Caki2 (cell line): ENCODE measurements at places on chromosomes 7 and 10.

DNA sequence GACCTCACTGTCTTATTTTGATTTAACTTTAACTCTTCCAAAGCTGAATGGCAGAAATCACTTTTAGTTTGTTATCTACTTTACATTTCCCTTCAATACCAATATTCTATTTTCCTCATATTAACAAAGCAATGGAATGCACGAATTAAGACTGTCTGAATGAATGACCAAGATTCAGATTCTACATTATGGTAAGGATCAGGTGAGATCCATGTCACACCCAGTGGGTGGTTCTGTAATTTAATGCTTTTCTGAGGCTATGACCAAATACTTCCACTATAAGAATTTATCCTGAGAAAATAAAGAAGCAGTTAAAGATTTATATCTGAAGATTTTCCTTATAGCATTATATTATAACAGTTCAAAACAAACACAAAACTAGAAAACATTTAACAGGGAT is 90.2 kb upstream of the NUPR2 start:
- no peak for DNase-seq

- DNase-seq, result no peak
These were observed 52.5 kb downstream of the CDHR3 start for GRCh38 chr7:106015381-106016218.

- DNase-seq, result no peak
These were observed 844.9 kb upstream of the PHF14 start for GRCh38 chr7:10128748-10129147.

- DNase-seq, result no peak
These were observed 120.0 kb downstream of the MKX start for GRCh38 chr10:27625452-27626211.

DNA sequence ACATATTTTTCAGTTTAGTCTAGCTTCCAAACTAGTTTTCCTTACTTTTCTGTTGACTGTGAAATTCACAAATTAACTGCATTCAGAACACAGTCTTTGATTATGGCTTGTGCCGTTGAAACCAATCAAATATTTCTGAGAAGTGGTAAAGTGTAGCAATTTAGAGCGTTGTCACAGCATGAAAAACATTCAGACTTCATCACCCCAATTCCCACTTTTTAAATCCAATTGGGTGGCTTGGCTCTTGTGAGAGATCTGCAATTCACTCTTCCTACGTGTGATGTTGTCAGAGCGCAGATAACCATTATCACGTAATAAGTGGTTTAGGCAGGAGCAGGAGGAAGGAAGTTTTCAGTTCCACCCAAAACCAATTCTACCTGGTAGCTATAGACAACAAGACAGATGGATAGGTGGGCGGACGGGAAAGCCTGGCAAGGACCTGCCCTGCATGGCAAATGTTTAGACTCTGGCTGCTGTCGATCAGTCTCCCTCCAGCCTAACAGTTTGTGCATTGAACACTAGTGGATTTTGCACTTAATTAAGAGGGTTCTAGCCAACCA is 8.9 kb downstream of the COBL start:
- DNase-seq, result no peak

DNA sequence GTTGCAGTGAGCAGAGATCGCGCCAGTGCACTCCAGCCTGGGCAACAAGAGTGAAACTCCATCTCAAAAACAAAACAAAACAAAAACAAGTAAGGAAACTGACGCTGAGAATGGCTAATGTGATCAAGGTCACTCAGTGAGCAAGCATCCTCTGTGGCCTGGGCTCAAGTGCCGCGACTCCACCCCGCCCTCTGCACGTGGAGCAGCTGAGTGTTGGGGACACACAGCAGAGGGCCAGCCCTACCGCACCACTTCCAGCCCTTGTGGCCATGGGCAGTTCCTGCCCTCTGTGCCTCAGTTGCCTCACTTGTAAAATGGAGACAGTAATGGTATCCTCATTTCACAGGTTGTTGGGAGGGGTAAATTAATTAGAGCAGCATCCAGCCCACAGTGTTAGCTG is 21.0 kb upstream of the OPALIN start:
- no peak for DNase-seq

DNA sequence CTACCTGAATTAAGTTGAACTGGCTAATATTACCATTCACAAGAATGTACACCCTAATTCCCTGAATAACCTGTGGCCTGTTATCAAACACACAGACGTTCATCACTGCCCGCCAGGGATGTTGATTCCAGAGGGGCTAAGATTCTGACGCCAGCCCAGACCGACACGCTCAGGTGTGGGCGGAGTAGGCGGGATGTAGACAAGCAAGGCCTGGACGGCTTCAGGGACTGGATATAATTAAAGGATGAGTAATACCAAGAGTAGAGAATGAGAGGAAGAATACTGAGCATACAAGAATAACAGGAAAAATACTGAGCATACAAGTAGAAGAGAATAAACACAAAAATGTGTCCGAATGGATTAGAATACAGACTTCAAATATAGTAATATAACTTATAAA is 29.0 kb downstream of the CUBN start:
- DNase-seq, result no peak

- DNase-seq, result no peak
These were observed 237.5 kb upstream of the PPP2R2D start for GRCh38 chr10:131663351-131663750.

- DNase-seq, result no peak
These were observed 57.8 kb upstream of the CTBP2 start for GRCh38 chr10:125217990-125218675.

DNA sequence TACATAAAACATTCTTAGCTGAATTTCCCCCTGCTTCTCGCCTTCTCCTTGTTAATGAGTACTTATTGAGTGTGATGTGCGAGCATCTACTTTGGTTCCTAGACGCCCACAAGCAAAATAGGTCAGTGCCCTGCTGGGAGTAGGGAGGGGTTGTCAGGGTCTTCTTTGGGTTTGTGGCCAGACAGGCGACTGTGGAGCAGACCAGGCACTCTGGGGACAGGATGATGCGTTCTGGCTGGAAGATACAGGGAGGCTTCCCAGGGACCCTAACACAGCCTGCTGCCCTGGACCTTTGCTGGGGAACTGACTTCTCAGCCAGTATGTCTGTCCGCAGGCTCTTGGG is 227.2 kb downstream of the CUX1 start:
- DNase-seq, result no peak

GRCh38 chr10:126536656-126537055 is 133.8 kb downstream of the C10orf90 start:
- no peak for DNase-seq

- DNase-seq, result peak; percentile 69
These were observed 15.6 kb downstream of the NCOA4 start for GRCh38 chr10:46014683-46015405.

GRCh38 chr7:69820479-69821192 is 222.4 kb downstream of the AUTS2 start:
- no peak for DNase-seq

DNA sequence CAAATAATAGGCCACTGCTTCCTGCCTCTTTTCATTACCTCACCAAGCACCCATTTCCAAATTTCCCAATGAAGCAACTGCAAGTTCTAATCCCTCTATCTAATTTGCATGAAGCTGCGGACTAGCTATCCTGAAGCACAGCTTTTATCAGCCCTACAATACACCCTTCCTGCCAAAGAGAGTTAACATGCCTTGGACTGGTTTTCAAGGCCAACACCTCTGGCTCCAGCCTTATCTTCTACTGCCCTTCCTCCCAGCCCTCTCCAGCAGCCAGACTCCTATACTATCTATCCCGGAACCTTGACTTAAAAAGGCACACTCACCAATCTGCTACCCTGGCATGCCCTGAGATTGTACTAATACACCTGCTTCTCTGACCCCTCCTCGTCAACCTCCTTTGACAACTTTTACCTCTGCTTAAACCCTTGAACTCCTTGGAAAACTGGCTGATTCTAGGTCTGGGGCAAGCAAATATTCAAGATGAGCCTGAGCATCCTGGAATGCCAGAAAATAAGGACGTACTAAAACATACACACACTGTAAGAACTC is 73.4 kb downstream of the SGMS1 start:
- no peak for DNase-seq

GRCh38 chr7:152872061-152872744 is 112.7 kb downstream of the ACTR3B start:
- no peak for DNase-seq

DNA sequence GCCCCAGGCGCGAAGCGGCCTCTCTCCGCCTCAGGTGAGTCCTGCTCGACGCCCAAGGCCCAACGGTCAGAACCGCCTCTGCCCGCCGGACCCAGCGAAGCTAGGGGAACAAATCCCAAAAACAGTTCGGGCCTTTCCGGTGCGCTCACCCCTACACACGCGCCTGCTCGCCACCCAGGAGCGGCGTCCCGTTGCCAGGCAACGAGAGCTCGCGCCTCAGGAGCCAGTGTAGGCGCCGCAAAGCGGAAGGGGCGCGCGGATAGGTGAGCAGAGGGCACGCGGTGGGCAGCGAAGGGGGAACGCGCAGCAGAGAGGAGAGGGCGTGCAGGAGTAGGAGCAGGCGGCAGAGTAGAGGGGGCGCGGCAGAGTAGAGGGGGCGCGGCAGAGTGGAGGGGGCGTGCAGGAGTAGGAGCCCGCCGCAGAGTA is at the start of the genes DYDC1 and DYDC2:
Gene DYDC1, minus strand, starts transcription at position 193 of the 426 bp plus-strand sequence. CDS start 4,154 bp downstream, outside the sequence.
Gene DYDC2, plus strand, starts transcription at position 219 of the 426 bp plus-strand sequence. CDS start 5,663 bp downstream, outside the sequence.
- DNase-seq, result no peak

DNA sequence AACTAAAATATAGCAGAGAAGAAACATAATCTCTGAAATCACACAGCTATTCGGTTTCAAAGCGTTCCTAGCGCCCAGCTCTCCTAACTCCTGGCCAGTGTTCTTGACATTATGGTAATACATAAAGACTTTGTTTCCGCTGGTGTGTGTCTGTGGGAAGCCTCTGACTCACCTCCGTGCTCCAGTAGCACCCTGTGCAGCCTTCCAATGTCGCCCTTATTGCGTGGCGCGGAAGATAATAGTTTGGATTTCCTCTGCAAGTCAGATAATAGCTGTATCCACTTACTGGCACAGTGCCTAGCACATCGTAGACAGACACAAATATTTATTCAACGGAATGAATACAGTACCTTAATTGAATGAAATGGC is 570 bp downstream of the BMS1 start:
- DNase-seq, result no peak

DNA sequence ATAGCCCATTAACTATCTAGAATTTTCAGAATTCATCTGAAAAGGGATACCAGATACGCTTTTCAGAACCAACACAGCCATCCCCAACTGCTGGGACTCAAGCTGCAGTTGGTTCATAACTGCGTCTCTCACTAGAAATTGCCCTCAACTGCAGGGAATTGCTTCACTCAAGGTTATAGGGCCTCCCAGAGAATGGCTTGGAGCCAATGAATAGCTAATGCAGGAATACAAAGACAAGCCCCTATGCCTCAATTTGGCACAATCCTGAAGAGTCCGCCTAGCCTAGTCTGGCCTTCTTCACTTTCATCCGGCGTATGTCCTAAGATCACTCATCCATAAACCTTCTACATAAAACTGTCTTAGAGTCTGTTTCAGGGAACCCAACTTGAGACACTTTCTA is 164.0 kb downstream of the SKAP2 start:
- no peak for DNase-seq

GRCh38 chr7:11297764-11298163 is 324.1 kb downstream of the PHF14 start:
- DNase-seq, result no peak

DNA sequence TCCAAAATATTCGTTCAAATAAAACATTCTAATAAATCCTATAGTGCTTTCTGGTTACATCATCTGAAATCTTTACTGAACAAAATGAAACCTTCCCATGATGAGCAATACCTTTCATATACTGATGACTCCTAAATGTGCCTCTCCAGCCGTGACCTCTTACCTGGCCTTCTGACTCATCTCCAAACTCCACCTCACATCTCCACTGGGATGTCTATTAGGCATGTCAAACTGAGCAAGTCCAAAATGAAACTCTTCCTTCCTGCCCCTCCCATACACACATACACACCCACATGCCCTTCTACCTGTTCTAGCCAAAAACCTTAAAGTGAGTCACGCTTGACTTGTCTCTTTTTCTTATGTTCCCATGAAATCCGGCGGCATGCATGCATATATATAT is 22.9 kb downstream of the GSAP start:
- DNase-seq, result peak; percentile 38

- no peak for DNase-seq
These were observed 37.4 kb upstream of the LBX1 start for GRCh38 chr10:101266381-101267289.

GRCh38 chr7:132298790-132299189 is 277.5 kb downstream of the PLXNA4 start:
- DNase-seq, result no peak

DNA sequence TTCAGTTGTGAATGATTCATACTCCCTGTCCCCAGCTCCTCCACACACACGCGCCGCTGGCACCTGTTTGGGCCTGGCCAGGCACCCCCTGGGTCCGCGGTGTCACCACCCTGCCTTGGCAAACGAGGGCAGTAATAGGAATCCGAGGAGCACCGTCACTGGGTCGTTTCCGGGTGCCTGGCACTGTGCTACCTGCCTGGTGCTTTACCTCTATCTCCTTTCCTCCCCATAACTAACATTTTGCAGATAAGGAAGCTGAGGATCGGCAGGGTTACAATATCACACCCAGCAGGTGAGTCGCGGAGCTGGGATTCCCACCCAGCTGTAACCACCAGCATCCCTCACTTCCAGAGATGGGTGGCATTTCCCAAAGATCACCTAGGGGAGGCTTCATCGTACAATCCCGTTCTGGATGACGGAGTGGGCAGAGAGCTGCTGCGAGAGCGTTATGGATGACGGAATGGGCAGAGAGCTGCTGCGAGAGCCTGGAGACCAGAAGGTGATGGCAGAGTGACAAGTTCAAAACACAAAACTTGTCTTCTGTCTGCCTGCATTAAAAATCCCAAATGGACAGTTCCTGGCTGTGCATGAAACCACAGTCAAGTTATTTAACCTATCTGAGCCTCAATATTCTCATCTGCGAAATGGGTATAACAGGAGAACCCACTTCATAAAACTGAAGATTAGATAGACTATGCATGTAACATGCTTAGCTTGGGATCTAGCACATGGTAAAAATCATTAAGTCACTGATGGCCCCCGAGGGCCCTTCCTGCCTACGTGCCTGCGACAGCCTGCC is 1.1 kb upstream of the HSPA12A start:
- DNase-seq, result no peak
